ENCODE measurements at places on chromosomes 4 and X.
A peak's percentile ranks its signal among the peaks of the same experiment; 100 is the strongest.

DNA sequence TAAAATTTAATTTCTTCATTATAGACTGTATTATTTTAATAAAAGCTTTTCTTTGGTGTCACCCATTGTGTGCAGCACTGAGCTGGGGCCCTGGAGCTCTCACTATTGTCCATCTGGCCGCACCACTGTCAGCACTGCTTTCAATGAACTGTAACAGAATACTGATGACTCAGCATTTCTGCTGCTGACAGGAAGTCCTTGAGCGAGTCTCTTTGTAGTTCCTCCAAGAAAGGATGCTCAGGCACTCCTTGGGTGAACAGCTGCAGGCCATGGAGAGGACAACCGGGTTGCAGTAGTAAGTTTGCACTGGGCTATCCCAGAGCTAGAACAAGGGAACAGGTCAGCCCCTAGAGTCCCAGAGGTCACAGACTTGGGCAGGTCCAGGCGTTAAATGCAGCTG, 81.6 kb downstream of the SORBS2 start:
- DNase-seq: no peak

DNA sequence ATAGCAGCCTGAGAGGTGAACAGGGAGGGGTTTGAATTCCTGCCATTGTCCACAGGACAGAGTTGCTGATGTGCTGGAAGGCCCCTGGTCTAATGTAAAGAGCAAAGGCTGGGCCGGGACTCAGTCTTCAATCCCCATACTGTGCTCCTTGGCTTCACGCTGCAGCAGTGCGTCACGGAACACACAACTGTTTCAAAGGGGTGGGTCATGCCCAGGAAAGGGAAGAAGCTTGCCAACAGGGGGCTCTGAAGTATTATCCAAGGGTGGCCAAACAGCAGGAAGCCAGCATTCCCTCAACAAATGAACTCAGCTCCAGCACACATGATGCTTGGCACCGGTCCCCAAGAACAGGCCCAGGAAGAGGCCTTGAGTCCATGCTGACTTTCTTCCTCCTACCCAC, 122.5 kb downstream of the NFKB1 start:
- no peak for DNase-seq

- no peak for DNase-seq
Observed at GRCh38 chr4:158811704-158812103, 42.9 kb downstream of the FNIP2 start.

DNA sequence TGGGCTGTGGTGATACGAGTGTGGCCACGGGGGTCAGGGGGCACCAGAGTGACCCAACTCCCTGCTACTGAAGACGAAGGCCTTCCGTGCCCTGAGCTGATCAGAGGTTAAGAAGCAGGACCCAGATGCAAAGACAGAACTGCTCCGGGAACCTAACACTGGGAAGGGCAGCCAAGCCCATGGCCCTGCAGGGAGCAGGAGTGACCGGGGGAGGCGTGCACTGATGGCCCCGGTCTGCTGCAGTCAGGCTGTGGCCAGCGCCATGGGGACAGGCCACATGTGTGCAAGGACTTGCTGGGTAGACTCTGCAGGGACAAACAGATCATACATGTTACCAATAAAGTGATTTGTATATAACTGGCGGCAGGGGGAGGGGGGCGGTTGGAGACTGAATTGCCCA, 74.6 kb downstream of the ACOX3 start:
- DNase-seq: no peak

GRCh38 chr4:20046179-20046578, 205.5 kb upstream of the SLIT2 start:
- no peak for DNase-seq

DNA sequence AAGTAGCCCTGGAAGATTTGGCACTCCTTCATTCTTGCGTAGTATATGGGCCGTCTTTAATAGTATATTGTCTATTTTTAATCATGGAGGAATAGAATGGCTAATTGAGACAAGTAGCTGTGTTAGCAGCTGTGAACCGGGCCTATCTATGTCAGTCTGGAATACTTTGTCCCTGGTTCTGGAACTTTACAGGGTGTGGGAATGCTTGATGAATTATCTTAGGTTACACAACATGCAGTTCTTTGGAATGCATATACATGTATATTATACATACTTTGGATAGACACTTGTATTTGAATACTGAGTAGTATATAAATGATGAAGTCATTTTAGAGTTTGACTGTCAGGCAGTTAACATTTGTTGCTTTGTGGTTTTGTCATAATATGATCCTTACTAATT, 37.4 kb downstream of the PDLIM5 start:
- no peak for DNase-seq

DNA sequence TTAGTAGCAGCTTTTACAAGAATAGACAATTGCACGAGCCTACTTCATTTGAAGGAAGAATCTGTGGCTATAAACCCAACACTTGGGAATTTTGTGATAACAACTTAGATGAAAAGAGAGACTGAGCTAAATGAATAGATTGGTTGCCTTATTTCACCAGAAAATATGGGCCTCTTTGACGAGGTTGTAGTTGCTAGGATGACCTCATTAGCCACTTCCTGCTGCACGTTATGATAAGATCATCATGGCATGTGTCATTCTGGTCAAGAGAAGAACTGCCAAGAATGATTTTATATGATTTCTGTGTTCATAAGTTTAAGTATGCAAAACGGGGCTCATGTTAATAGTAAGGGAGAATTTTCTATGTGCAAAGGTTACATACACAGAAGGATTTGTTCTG, 321.9 kb upstream of the GIMD1 start:
- no peak for DNase-seq

GRCh38 chrX:292900-293897, 12.0 kb downstream of the PLCXD1 start:
- DNase-seq: no peak

GRCh38 chr4:88018466-88018865, 11.0 kb downstream of the PKD2 start:
- DNase-seq: no peak

GRCh38 chr4:7837597-7838135, 102.0 kb downstream of the AFAP1 start:
- no peak for DNase-seq

DNA sequence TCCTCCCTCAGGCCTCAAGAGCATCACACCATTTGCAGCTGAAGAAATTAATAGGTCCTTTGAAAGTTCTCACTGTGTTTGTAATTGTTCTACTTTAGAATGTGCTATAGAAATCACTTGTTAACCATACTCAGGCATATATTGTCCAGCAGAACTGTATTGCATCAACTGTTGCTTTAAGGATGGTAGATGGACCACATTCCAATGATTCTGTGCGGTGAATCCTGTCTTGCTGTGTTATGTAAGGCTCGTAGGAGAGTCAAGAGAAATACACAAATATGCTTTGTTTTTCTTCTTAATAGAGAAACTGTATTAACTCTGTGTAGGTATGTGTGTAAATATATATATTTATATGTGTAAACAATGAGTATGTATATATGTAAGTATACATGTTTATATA, 6.3 kb upstream of the ADGRA3 start:
- DNase-seq: no peak

DNA sequence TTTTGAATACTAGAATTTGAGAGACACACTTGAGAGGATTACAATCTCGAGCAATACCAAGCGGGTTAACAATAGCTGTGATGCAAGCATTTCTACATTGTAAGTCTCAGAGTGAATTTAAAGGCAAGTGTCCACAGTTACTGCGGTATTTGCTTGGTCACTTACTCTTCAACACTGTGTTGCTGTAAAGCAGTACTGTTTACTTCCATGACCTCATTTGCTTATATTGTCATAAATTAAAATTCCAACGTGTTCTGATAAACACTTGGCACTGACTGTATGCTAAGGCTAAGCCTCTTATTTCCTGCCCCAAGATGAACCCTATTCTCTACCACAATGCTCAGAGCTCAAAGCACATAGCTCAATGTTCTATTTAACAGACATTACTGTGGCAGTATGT, 11.1 kb downstream of the EXOC1L start:
- DNase-seq: no peak

DNA sequence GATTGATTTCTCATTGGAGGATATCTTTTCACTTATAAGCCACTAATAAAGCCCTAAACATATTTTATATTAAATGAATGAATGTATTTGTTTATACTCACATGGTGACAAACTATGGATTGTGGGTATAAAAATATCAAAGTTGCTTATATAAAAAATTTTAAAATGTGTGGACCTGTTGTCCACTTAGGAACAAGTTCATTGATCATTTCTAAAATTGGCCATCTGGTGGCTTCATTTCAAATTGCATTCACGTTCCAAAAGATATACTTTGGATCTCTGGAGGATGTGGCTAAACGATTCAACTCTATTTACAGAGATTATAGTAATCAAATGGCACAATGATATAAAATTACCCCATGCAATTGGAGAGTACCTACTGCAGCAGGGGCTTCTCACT, 32.5 kb downstream of the FSTL5 start:
- DNase-seq: no peak

GRCh38 chr4:7431696-7432530, 2.8 kb downstream of the PSAPL1 start:
- no peak for DNase-seq

- DNase-seq: no peak
Observed at GRCh38 chr4:99669084-99669483, 11.5 kb upstream of the C4orf54 start.

- no peak for DNase-seq
Observed at GRCh38 chr4:105710012-105710600, 1.5 kb downstream of the GSTCD start.

GRCh38 chr4:54005475-54005874, 58.9 kb downstream of the CHIC2 start:
- no peak for DNase-seq

DNA sequence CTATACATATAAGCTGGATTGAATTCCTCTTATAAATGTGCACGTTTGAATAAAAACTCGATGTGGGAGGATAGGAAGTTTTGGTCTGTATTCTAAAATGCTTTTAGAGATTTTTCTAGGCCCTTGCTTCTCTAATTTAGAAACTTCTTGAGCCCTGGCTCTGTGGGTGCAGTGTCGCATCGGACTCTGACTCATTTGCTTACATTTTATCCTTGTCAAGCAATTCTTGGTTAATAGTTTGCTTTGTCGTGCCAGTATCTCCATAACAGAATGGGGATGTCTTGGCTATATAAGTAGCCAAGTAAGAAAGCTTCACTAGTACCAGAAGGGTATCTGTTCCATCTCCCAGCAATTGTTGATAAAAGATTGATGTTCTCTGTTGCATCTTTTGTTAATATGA, 10.7 kb downstream of the SGMS2 start:
- no peak for DNase-seq

DNA sequence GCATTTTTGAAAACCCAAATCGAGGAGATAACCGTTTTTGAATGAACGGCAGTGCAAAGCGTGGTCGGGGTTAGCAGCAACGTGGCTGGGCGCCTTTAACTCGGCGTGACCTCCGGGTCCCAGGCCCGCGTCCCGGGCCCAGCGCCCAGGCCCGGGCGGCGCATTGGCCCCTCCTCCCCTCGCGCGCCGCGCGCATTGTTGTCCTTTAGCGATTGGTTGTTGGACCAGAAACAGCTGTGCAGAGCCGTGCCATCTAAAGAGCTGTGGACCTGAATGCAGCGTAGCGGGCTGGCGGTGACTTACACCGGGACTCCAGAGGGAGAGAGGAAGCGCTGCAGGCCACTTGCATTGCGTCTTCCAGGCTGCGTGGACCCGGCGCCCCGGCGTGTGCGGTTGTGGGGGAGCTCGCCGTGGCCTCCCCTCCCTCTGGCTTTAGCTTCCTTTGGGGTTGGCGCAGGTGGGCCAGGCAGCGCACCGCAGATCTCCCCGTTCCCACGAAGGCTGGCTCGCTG, at the start of gene STOX2:
Gene STOX2 (plus strand): TSS at position 227 of the 512 bp plus-strand sequence. CDS start 1,484 bp downstream, outside the sequence.
- peak; percentile 46 for DNase-seq

DNA sequence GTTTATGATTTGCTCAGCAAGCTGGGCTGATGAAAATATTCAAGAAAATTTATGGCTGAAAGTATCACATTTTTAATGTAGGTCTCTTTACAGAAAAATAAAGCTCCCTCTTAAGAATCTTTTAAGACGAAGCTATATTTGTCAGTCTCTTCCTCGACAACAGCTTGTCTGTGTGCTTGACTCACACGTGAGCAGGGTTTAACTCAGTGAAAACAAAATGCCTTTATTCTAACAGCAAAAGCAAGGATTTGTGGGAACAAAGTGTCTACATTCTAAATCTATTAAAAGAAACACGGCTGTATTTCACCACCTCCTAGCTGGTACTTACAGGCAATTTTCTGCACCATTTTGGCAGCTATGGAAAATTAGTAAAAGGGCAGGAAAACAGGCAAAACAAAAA, 75.5 kb downstream of the NYX start:
- no peak for DNase-seq

DNA sequence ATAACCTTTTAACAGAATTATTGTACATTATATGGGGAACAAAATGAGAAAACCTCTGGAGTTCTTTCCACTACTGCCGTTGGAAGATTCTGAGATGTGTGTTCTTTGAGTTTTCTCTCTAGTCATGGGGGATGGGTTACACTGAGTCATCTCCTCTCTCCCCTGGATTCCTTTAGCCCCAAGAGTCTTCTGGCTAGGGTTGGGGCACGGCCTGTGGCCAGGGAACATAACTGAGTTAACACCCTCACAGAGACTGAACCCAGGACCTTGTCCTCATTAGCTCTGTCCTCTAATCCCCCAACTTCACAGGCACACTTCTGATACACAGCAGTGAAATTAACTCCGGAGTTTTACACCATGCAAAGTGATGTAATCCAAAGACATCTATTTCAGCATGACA, 142.3 kb upstream of the F9 start:
- DNase-seq: no peak

- DNase-seq: no peak
Observed at GRCh38 chrX:50827996-50828395, 14.0 kb upstream of the SHROOM4 start.

DNA sequence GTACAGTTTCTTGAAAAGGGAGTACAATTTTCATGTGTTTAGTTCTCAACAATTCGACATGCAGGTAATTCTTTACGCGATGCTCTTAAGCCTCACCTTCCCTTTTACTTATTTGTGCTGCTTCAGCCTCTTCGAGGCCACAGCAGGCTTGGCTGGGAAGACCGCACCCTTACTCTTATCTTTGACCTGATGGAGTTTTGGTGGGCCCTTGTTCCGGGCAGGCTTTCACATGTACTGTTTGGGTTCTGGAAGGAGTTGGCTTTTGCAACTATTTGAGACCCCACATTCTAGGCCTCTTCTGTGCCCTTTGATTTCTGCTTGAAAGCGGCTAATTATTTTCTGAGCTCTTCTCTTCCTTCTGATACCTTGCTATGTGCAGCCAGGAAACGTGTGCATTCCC, 60.2 kb downstream of the FAM193A start:
- DNase-seq: no peak

All from liver (tissue), 10 donors.